RPMI8226 (cell line): ENCODE measurements at places on chromosomes 2 and 18.

DNA sequence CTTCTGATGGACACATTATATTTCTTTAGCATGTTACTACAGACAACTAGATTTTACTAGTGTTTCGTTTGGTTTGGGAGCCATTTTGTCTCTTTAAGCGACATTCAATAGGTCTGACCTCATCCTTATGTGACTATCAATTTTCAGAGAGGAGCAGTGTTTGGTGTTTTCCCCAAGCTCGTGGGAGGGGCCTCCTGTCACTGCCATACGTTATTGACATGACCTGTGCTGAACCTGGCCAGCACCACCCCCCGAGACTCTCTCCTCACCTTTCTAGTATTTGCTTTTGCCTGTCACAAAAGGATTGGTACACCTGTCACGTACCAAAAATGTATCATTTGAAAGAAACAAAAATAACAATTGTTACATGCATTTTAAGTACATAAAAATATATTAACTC lies 69.3 kb downstream of the PSMG2 start:
- no peak for DNase-seq

DNA sequence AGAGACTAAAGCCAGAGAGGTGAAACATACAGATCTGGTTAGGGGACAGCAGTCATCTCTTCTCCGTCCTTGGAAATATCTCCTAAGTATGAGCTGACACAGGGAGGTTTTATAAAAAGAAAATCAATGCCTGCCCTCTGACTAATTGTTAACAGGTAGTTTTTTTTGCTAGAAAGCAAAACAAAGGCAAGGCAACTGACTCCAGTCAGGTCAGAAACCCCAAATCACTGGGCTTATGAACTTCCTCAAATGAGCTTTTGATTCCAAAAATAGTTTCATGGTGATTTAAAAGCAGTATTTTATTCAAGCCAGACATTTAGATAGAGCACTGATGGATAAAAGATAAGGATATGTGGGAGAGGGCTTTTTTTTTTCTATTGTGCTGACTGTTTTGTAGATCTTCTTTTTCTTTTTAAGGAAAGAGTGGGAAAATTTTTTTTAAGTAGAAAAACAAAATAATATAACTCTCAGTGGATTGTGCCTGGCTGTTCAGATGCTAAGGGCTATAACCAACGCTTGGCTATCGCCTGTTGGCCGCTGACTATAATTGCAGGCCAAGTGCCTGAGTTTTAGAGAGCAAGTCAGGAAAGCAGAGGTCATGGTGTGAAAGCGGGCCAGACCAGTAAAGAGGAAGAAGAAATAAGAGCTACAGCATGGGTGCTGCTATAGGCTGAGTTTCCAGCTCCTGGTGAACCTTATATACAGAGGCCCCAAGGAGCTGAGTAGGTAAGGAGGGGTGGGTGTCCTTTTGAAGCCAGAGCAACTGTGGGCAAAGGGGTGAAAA lies 44.9 kb downstream of the MRPL35 start:
- DNase-seq: peak; percentile 80

DNA sequence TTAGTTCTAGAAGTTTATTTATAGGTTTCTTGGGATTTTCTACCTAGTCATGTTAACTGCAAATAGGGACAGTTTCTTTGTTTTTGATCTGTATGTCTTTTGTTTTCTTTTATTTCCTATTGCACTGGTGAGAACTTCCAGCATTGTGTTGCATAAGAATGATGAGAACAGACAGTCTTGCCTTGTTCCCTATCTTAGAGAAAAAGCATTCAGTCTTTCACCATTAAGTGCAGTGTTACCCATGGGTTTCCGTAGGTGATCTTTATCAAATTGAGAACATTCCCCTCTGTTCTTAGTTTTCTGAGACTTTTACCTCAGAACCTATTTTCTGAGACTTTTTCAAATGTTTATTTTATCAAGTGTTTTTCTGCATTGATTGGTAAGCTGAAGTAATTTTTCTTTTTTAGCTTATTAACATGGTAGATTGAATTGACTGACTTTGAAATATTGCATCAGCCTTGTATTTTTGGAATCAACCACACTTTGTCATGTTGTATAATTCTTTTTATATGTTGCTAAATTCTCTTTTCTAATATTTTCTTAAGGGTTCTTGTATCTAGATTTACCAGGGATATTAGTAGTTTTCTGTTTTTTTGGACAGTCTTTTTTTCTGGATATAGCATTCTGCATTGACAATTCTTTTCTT lies 17.2 kb downstream of the MFSD6 start:
- DNase-seq: no peak

- no peak for DNase-seq
Observed at GRCh38 chr2:85177031-85177824, 44.0 kb downstream of the TCF7L1 start.

- no peak for DNase-seq
Observed at GRCh38 chr18:57081899-57082298, 65.0 kb upstream of the BOD1L2 start.

GRCh38 chr18:45050712-45051601 lies 370.3 kb downstream of the SETBP1 start:
- no peak for DNase-seq

DNA sequence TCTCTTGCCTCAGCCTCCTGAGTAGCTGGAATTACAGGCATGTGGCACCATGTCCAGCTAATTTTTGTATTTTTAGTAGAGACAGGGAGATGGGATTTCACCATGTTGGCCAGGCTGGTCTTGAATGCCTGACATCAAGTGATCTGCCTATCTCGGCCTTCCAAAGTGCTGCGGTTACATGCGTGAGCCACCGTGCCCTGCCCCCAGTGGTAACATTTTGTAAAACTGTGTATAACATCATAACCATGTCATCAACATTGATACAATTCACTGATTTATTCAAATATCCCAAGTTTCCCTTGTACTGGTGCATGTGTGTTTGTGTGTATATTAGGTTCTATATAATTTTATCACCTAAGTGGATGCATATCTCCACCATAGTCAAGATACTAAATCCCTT lies 70.0 kb downstream of the PDCL3 start:
- DNase-seq: no peak

DNA sequence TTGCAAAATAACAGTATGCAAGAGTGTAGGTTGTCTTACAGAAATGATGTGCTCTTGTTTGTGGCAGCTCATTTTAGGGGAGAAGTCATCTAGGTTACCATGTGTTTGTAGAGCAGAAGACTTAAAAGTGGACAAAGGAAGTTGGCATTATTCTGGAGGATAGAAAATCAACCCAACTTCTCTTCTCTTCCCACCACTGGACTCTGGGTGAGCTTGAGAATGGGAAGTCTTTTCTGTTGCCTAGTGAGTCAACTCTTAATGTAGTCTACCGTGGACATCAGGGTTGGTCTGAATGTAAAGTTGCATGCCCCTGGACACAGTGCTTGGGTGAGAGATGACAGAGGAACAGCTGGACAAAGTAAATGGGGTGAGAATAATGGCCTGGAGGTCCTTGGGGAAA lies 98.3 kb downstream of the FMNL2 start:
- DNase-seq: no peak

DNA sequence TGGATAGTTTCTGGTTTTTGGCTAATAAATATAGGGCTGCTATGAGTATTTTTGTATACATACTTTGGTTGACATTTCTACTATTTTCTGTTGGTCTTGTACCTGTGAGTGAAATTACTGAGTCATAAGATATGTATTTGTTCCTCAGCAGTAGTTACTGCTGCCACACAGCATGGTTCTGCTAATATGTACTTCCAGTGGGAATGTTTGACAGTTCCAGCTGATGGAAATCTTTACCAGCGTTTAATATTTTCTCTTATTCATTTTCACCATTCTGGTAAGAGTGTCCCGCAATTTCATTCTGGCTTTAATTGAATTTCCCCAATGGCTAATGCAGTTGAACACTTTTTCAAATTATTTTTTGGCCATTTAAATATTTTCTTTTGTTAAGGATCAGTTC lies 57.9 kb upstream of the IL1R1 start:
- no peak for DNase-seq

DNA sequence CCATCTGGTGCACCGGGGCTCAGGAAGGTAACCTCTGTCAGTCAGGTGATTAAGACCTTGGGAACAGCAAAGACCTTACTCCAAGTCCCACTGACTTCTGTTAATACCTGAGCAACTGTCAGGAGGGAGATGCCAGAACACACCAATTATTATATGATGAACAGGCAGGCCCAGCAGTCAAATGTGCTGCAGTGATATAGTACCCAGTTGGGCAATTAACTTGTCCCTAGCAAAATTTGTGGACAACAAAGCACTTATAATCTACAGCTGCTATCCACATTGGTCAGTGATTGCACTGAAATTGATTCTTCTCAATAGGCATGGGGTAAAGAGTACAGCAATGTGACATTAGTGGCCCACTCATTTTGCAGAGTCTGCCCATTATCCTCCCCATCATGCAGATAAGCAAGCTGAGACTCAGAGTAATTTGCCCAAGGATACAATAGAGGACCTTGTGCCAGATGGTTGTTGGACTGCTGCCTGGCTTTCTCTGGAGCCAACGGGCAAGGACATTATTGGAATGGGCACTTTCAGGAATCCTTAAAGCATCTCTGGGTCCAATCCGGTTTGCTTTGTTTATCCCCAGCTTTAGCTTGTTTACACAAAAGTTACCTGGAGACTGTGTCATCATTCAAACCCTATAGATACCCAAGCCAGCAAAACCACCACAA lies 147.6 kb downstream of the CCBE1 start:
- DNase-seq: no peak

GRCh38 chr2:221073326-221074049 lies 498.6 kb downstream of the EPHA4 start:
- no peak for DNase-seq

GRCh38 chr2:108268001-108268400 lies 20.7 kb upstream of the SULT1C2 start:
- DNase-seq: no peak

DNA sequence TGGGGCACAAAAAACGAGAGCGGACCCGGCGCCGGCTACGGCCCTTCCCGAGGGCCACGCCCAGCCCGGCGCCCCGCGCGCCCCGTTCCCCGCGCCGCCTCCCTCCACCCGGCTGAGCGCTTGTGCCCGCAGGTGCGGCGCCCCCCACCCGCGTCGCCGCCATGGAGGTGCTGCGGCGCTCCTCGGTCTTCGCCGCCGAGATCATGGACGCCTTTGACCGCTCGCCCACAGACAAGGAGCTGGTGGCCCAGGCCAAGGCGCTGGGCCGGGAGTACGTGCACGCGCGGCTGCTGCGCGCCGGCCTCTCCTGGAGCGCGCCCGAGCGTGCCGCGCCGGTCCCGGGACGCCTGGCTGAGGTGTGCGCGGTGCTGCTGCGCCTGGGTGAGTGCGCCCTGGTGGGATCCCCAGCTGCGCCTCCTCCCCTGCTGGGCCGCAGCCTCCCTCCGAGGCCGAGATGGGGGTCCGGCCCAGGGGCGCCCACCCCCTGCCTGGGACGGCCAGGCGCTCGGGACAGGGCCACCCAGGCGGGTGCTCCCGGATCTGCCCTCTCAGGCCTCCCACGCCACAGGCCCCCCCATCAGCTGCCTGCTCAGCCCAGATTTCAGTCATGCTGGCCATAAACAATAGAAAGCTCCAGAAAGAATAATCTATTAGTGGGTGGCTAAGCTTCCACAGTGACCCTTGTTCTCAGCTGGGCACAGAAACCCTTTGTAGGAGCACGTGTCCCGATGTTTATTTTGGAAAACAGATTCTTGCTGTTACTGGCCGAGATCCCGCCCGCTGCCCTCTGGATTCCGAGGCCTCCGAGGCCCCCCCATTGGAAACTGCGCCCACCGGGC lies 997 bp downstream of the BOK start:
- no peak for DNase-seq

DNA sequence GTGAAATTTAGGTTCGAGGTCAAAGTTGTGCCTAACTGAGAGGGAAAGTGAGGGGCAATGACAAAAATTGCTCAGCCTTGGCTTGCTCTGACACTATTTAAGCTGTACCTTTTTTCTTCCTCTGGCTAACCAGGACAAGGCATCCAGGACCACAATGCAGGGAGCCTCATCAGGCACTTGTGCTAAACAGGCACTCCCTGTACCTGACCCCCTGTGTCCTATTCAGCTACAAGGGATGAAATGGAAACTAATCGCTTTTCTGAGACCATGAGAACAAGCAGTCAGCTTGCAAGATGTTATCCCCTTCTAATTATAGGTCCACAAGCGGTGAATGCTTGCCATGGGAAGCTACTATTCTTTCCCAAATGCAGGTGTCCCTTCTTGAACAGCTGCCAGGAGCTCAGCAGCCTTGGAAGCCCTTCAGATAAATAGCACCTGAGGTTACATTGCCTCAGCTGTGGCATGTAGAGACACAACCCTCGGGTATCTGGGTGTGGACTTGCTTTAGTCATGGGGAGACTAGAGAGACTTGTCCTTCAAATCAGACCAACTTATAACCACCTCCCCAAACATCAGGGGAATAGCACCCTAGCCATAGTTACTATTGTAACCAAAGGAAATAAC lies 19.1 kb upstream of the ITGA6 start:
- DNase-seq: peak; percentile 29
